GM13977 (cell line): ENCODE measurements at places on chromosomes 16 and 17.
A peak's percentile ranks its signal among the peaks of the same experiment; 100 is the strongest.

- no peak for DNase-seq
Observed at GRCh38 chr17:12485361-12485906, 180.3 kb upstream of the MYOCD start.

- no peak for DNase-seq
Observed at GRCh38 chr17:5888811-5889210, 181.4 kb upstream of the WSCD1 start.

- peak; percentile 78 for DNase-seq
Observed at GRCh38 chr17:48724251-48725003, 1.4 kb downstream of the PRAC2 start.

- DNase-seq, result no peak
Observed at GRCh38 chr17:3773511-3773910, 27.5 kb downstream of the ITGAE start.
